Fibroblast of skin of scalp (primary cell): ENCODE measurements at places on chromosomes 6 and 20.

DNA sequence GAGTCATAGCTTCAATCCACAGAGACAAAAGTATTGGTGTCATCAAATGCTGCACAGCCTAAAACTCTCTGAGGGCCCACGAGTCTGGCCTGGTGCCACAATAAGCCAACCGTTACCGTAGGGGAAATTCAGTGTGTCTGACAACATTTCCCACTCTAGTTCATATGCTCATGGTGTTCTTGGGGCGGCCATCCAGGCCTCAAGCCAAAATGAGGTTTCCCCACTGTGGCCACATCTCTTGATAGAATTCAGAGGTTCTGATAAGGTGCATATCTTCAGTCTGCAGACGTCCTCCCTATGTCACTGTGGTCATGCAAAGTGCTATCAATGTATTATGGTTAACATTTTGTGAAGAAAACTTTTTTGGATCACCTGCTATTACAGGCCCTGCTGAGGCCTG is 627.7 kb downstream of the QKI start:
- DNase-seq: no peak

DNA sequence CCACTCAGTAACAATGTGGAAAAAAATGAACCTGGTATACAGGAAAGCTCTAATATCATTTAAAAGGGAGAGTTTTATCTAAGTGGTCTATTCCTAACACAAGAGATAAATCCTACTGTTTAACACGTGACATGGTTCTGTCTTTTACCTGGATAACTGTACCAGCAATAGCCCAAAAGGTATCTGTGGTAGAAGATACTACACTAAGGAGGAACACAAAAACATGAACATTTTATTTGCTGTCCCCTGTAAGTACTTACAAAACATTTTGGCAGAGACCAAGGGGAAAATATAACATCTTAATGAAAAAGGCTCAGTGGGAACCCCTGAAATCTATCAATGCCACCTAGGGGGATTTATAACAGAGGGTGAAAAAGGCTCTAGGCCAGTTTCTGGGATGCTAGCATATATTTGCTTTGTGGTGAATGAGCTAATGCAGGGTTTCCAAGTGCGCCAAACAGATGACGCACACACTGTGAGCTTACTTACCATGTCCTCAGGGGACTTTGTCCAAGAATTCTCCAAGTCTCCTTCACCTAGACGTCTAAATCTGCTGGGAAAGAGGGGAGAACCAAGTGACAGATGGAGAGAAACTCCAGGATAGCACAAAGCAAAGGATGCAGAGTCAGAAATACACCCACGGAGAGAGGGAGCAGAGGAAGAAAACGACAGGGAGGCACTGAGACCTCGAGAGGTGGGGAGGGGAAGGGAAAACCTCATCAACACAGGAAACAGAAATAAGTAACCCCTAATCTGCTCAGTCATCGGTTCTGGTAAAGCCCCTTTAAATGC is 147.9 kb upstream of the PRND start:
- DNase-seq: peak; percentile 88

GRCh38 chr6:34338377-34338776 is 54.1 kb downstream of the NUDT3 start:
- DNase-seq: no peak

- no peak for DNase-seq
Measured at GRCh38 chr6:111171577-111172400, 84.5 kb downstream of the SLC16A10 start.

GRCh38 chr6:89952105-89952671 is 57.9 kb downstream of the GJA10 start:
- DNase-seq: no peak

DNA sequence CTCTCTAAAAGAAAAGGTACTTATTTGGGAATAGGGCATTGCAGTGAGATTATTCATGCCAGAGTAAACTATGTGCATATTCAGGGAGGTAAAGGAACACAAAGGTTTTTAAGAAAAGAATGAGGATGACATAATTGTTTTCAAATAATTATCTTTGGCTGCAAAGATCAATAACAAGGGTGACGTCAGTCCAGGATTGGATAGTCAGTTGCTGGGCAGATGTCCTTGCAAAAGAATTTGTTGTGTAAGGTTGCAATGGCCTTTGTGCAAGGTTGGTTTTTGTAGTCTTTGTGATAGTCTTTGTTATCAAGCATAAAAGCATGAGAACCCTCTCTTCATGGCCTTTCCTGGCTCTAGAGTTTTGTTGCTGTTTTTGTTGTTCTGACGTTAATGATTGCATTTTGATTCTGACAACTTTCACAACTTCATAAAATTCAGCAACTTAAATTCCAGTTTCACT is 17.7 kb downstream of the LOC128125822 start:
- DNase-seq: no peak

DNA sequence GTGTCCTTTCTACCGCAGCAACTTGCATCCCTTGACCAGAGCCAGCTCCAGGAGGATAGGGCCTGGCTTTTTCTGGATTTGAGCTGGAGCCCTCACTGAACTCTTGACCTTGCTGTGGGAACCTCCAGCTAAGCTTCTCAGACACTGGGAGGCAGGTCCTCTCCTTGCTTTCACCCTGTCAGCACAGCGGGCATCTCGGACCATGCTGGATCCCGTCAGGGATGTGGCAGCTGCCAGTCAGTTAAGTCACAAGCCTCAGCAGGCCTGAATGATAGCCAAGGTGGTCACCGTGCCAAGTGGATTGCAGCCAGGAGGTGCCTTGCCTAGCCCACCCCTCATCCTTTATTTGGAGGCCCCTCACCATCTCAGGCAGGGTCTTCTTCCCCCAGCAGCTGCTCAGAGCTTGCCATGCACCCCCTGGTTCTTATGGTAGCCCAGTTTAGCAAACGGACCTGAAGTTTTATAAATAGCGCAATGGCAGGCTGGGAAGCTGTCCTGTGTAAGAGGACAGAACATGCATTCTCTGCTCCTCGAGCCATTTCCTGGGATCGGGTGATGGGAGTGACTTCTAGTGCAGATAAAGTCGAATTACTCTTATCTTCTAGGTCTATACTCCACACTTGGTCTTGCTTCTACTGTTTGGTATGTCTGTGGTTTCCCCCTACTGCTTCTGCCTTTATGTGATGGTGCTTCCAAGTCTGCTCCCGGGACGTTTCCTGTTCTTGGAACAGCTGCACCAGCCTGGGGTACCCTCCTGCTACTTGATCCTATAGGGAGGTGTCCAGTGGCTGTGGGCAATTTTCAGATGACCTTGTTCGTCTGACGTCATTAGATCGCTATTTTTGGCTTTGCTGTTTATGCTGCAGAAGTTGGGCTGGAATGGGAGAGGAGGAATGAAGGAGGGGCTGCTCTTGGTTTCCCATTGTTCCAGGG is 7.1 kb upstream of the MYLK2 start:
- peak; percentile 75 for DNase-seq

GRCh38 chr6:116111552-116112528 is 11.2 kb downstream of the NT5DC1 start:
- DNase-seq: peak; percentile 38

- no peak for DNase-seq
Measured at GRCh38 chr20:32651537-32651936, 22.2 kb downstream of the C20orf203 start.

DNA sequence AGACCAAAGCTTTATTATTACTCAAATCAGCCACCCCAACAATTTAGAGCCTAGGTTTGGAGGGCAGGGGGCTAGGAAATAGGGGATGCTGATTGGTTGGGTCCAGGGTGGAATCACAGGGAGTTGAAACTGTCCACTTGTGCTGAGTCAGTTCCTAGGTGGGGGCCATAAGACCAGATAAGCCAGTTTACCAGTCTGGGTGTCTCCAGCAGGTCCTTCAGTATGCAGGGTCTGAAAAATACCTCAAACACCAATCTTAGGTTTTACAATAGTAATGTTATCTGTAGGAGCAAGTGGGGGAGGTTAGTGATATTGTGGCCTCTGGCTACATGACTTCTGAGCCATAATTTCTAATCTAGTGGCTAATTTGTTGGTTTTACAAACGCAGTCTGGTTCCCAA is 63.2 kb downstream of the UBR2 start:
- no peak for DNase-seq

DNA sequence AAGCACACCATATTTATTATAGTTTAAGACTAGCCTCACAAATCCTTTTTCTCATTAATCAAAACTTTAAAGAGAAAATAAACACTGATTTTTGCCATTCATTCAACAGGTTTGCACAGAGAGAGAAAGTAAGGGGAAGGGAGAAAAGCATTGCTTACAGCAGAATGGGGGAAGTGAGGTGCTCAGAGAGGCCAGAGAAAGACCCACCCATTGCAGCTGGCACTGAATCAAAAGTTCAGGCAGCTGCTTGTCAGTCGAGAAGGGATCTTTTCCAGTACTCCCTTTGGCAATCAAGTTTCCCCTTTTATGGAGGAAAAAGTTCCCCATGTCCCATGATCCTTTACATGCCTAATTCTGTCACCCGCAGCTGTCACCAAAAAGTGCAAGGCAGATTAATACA is 8.0 kb upstream of the CRISP2 start:
- DNase-seq: no peak

GRCh38 chr6:113755449-113756289 is 101.5 kb upstream of the MARCKS start:
- no peak for DNase-seq

- DNase-seq: no peak
Measured at GRCh38 chr6:148657048-148657447, 89.8 kb upstream of the UST start.

- DNase-seq: no peak
Measured at GRCh38 chr6:112274774-112275173, 20.4 kb upstream of the LAMA4 start.

GRCh38 chr6:73180763-73181619 is 44.3 kb downstream of the KHDC1L start:
- peak; percentile 68 for DNase-seq
